CD4-positive, alpha-beta T cell treated with Interleukin-4 for 4 hours (primary cell): ENCODE measurements at places on chromosomes 11 and 22.

GRCh38 chr11:200224-201003, 6.8 kb downstream of the BET1L start:
- no peak for DNase-seq

DNA sequence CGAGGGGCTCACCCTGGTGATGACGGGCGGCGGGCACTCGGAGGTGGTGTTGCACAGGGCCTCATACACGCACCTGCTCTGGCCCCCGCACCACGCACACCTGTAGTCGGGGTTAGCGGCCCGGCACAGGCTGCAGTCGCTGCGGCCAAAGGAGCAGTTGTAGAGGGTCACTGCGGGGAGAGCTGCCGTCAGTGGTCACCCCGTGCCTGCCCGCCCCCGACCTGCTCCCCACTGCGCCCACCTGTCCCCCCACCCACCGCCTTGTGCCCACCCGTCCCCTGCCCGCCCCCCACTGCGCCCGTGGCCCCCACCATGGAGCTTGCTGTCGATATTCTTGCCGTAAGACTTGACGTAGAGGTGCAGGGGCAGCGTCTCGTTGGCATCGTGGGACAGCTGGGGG, 13.6 kb upstream of the MAPK11 start:
- DNase-seq: no peak

- DNase-seq: no peak
Measured at GRCh38 chr22:46295277-46295971, 1.2 kb upstream of the GTSE1 start.

GRCh38 chr11:2887515-2888195, 2.1 kb upstream of the CDKN1C start:
- no peak for DNase-seq

DNA sequence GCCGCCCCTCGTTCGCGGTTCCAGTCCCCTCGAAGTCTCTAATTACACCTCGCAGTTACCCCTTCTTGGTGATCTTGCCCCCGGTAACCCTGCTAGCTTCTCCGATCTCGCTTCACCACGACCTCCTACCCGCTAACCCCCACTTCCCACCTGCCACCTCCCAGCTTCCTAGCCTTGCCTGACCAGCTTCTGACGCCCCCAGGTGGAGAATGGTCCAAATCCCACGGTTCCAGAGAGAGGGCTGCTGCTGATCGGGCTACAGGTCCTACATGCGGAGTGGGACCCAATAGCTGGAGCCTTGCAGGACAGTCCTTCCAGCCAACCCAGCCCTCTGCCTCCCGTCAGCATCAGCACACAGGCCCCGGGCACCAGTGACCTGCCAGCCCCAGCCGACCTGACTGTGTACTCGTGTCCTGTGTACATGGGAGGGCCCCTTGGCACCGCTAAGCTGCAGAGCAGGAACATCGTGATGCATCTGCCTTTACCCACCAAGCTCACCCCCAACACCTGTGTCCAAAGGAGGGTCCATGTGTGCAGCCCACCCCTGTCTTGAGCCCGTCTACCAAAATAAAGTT, 31.9 kb downstream of the RRP8 start:
- DNase-seq: no peak

DNA sequence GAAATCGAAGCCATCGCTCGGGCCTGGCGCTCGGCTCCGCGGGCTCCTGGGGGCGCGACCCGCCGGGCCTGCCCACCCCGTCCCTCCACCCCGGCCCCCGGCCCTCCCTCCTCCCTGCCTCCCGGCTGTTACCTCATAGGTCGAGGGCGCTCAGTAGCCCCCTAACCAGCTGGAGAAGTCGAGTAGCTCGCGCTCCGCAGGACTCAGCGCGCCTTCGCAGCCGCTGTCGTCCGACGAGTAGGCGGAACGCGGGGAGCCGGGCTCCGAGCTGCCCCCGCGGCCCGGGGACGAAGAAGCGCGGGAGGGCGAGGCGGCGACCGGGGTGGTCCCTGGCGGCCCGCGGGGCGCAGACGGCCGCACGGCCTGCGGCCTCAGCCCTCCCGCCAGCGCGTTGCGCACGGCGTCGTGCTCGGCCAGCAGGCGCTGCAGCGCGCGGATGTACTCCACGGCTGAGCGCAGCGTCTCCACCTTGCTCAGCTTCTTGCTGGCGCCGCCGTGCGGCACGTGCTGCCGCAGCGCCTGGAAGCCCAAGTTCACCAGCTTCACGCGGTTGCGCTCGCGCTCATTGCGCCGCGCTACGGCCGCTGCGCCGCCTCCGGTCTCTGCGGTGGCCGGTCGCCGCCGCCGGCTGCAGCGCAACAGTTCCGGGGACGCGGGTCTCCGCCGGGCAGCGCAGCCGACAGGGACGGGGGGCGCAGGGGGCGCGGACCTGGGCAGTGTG, 627 bp downstream of the ASCL2 start:
- DNase-seq: peak; percentile 30

GRCh38 chr11:90737444-90738050, 514.7 kb upstream of the CHORDC1 start:
- DNase-seq: no peak

GRCh38 chr11:131810541-131810940, 440.1 kb downstream of the NTM start:
- DNase-seq: no peak
